ENCODE measurements at places on chromosomes 6 and 20. TPM values are rescaled to one million over a fixed set of nuclear protein-coding genes. Genes with fewer than 3 reads are reported as not detected.

The DLK2 gene
- total RNA-seq = 2.6 TPM

GRCh38 chr6:39393075-39393474, 70.6 kb upstream of the KCNK16 start:
- DNase-seq = no peak

GRCh38 chr20:50297498-50298376, 107.1 kb downstream of the CEBPB start:
- no peak for DNase-seq

The SIRPB1 gene
- total RNA-seq = 45.6 TPM

The CAP2 gene
- 3.3 TPM for total RNA-seq

DNA sequence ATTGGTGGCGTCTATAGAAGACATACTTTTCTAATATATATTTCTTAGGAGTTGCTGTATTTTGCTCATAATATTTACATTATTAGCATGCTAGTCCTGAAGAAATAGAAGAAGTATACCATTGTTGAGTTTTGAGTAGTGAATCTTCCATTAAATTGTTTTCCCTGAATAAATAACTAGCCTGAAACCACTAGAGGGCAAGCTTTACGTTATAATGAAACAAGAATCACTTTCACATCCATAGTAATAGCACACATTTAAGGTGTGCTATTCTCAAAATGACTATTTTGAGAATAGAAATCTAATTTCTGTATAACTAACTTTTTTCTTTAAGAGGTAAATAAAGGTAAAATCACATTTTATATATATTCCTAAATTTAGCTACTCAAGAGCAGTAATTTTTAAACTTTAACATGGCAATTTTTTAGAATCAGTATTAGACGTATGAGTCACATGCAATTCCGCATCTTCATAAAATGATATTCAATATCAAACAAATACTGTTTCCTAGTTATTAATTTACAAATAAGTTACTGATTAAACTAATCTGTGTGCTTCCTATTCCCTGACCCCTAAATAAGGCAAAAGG, 213.2 kb upstream of the MANEA start:
- peak; percentile 29 for DNase-seq

DNA sequence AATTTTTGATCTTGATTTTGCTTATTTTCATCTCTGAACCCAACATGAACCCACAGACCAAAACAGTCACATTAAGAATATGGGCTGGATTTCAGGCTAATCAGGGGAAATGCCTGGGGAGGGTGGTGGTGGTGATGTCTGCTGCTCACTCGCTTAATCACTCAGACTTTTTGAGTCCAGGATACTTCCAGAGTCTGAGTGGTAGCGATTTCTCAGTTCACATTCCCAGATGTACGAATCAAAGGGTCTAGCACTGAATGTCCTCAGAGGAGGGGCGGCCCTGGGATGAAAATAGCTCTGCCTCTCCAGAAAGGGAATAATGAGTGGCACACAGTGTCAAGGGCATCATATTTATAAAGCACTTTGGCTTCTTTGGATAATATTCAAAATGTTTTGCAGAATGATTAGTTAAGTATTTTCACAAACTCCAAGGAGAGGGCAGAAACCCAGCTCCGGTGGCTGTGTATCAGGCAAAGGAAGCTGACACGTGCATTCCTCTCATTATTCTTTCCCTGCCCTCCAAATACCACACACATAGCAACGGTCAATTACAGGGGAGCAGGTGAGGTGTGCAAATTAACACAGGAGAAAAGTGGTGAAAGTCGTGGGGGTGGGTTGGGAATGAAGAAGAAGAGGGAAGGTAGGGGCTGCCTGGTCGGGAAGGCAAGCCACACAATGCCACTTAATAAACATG, 345.2 kb upstream of the RSPO3 start:
- no peak for DNase-seq

Measured in lung (tissue), 17 donors.